Stimulated activated CD4-positive, alpha-beta T cell treated with anti-CD3 and anti-CD28 coated beads, Interleukin-2, amount 100 ng/mL, for 48 hours (primary cell): ENCODE measurements at places on chromosomes 6 and 20.

DNA sequence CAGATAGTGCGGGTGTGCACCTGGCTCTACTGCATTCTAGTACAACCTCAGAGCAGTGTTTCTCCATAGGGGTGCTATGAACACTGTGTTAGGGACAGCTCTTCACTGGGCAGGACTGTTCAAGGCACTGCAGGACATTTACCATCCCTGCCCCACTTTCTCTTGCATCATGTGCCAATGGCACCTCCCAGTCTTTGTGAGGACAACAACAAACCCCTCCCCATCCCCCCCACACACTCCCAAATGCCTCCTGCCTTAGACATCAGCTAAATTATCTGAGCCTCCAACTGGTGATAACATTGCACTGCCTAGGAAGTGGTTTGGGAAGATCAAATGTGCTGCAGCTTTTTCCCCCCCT is 98.9 kb downstream of the FYN start:
- no peak for DNase-seq

DNA sequence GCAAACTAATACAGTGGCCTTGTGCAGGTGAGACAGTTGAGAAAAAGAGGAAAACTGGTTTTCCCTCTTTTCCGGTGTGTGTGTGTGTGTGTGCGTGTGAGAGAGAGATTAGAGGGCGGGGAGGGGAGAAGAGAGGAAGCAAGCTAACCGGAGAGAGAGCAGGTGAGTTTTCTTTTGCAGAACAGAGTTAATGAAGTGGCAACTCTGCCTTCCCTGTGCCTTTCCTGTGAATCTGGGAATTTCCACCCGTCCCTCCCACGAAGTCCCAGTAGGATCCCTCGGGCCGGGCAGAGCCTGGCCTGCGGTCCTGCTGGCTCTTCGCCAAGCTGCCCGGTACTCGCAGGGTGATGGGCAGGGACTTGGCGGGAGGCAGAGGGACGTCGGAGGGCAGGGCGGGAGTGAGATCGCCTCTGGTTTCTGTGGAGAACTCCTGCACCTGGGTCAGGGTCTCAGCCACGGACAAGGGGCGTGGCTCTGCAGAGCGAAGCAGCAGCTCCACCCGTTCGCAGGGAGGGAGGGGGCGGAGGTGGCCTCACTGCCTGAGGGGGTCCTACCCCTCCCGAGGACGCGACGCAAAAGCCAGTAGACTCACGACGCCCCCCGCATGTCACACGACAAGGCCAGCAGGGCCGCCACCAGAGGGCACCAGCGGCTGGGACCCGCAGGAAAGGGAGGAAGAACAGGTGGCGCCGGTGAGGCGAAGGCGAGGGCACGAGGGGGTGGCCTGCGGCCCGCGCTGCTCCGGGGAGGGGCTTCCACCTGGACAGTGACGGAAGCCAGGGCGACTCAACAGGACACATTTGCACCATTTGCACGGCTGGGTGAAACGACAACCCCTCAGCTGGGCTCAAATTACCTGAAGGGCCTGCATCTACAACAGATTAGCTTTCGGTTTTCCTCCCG is 51.2 kb upstream of the RNF182 start:
- peak; percentile 65 for DNase-seq

DNA sequence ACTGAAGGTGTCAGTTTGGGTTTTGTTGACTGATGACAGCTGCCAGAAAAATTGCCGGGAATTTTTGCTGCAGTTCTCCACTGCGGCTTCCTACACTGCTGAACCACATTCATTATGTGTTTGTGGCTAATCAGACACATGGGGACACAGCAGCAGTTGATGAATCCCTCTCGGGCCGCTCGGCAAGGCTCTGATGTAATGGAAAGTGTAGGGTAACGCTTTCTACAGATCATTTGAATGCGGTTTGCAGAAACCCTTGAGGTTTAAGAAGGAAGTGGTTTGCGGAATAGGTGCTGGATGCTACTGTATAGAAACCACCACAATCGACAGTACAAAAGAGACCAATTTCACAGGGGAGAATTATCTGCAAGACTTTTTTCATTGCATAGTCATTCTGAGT is 138.7 kb upstream of the SASH1 start:
- peak; percentile 53 for DNase-seq

- no peak for DNase-seq
Measured at GRCh38 chr6:169224185-169224695, 29.4 kb downstream of the THBS2 start.

DNA sequence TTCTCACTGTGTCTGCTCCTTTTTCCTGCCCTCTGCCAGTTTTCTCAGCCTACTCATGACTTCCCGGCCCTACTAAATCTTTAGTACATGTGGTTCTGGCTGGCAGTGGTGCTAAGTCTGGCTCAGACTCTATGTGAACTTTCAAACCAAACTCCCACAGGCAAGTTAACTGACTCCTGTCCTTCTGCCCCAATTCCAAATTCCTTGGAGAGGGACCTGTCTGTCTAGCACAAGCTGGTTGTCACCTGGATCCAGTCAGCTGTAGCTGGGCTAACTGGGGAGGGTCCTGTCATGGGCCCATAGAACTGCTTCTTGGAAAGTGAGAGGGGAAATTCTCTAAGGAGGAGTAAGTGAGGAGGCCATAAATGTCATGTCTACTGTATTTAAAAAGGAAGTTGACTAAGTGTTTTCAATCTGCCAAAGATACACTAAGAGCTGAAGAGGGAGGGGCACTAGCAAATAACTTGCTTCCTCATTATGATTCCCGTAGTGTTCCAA is 240.1 kb downstream of the KCNQ5 start:
- no peak for DNase-seq

GRCh38 chr6:123519189-123519505 is 117.6 kb downstream of the TRDN start:
- DNase-seq = no peak

DNA sequence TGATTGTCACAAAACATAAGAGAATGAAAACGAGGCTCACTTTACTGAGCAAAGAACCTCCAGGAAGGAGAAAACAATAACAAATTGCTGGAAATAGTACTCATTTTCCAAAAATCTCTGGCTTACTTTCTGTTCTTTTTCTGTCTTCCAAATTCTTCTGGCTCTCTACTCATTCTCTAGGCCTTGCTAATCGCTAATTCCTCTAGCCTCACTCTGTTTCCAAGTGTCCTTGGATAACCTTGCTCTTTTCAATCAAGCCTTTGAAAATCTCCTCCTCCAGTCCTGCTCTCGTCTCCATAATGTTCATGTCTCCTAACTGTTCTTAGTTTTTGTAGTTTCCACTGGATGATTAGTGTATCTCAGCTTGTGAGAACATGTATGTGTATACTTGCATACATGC is 96.2 kb upstream of the MAP7 start:
- DNase-seq = no peak

DNA sequence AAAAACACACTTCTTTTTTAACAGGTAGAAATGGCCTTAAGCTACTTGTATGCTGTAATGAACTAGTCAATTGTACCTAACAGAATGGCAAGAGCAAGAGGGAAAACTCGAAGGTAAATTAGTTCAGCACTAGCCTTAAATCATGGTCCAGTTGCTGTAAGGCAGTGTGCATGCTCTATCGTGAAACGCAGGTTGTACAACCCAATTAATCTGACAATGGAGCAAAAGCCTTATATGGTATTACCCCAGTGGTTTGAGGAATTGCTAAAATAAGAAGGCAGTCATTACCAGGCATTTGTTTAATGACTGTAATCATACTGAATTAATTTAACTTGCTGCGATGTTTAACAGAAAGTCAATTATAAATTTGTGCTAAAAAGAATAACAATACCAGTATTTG is 69.3 kb upstream of the SOX4 start:
- no peak for DNase-seq

DNA sequence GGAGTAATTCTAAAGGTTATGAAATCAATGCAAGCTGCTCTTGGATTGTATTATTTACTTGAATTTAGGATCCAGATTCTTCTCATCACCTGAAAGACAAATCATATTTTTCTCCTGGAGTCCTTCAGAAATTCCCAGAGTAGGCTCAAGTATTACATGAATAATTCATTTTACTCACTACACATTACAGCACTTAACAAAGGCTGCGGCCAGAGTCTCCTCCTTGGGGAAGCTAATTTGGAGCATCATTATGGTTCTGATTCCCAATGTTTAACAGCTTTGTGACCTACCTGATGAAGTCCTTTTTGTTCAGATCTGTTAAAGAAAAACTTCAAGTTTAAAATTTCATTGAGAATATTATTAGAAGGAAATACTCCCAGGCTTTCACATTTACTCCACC is 28.7 kb downstream of the GRIK2 start:
- DNase-seq = no peak

GRCh38 chr6:33126101-33126714 is 50.4 kb downstream of the HLA-DPB1 start:
- DNase-seq = peak; percentile 73

- DNase-seq = no peak
Measured at GRCh38 chr20:63017076-63017825, 10.5 kb upstream of the BHLHE23 start.
